Fibroblast of mammary gland (primary cell): ENCODE measurements at places on chromosomes 2 and 18.

- no peak for DNase-seq
These were observed 41.5 kb upstream of the OTOS start for GRCh38 chr2:240182001-240182400.

- DNase-seq, result no peak
These were observed 7.7 kb downstream of the TSHZ1 start for GRCh38 chr18:75218065-75218923.

GRCh38 chr2:100903534-100904258 lies 83.8 kb downstream of the NPAS2 start:
- no peak for DNase-seq

GRCh38 chr2:140383781-140384180 lies 1603.6 kb upstream of the NXPH2 start:
- DNase-seq, result peak; percentile 2

- DNase-seq, result peak; percentile 70
These were observed 112.5 kb downstream of the MAP3K20 start for GRCh38 chr2:173187941-173188788.

DNA sequence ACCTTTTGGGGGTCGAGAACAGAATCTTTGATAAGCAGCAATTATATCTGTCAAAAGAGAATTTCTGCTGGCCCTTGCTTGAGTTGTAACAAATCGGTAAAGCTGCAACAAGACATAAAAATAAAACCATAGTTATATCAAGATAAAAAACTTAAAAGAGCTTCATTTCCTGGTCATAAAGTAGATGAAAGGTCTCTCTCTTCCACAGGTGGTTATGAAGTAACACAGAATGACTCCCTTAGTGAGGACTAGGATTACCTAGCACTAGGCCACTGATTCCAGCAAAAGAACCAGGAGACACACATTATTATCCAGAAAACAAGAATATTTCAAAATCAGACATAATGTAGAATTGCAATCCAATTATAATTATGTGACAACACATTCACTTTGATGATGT lies 5.4 kb downstream of the AFG3L2 start:
- no peak for DNase-seq

DNA sequence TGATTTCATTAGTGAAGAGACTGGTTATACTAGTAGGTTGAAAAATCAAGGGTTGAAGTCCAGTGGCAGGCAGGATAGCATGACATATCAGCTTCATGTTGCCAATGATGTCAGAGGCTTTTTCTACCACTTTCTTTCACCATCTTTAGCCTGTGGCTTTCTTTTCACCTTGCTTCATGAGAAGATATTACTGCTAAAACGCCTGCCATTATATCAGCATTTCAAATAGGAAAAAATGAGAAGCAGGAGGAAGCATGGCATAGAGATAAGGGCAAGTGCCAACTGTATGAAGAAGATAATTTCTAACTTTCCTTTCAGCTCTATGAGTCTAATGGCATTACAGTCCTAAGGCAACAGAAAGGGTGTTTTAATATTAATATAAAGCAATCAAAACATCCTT lies 270.2 kb upstream of the SYT4 start:
- no peak for DNase-seq

- DNase-seq, result no peak
These were observed 59.2 kb downstream of the BCL2 start for GRCh38 chr18:63260380-63260754.

DNA sequence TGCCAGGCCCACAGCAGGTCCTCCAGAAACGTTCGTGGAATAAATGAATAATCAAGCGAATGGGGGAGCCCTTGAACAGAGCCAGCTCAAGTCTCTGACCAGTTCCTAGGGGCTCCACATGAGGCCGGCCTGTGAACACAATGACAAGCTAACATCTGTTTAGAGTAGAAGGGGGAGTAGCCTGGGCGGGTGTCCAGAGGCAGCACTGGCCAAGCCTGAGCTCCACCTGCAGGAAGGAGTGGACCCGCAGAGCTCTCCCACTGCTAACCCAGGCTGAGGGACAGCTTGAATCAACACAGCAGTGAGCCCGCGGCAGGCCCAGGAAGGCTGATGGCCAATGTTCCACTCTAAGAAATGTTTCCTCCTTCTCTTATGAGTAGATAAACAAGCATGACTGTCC lies 234.8 kb upstream of the RAB6C start:
- no peak for DNase-seq

DNA sequence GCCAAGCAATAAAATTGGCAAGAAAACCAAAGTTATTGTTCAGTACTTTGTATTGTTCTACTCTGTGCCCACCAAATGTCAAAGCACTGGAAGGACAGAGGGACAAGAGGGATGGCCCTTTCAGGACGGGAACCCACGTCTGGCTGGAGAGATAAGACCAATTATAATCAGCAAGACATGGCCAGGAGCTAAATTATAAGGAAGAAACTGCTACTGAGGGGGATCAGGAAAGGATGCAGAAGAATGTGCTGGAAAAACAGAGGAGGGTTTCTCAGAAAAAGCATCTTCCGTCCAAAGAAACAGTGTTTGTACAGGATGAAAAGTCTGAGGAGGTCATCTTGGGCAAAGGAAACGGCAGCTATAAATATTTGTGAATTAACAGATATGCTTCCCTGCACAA lies 46.4 kb upstream of the NARS1 start:
- DNase-seq, result no peak

DNA sequence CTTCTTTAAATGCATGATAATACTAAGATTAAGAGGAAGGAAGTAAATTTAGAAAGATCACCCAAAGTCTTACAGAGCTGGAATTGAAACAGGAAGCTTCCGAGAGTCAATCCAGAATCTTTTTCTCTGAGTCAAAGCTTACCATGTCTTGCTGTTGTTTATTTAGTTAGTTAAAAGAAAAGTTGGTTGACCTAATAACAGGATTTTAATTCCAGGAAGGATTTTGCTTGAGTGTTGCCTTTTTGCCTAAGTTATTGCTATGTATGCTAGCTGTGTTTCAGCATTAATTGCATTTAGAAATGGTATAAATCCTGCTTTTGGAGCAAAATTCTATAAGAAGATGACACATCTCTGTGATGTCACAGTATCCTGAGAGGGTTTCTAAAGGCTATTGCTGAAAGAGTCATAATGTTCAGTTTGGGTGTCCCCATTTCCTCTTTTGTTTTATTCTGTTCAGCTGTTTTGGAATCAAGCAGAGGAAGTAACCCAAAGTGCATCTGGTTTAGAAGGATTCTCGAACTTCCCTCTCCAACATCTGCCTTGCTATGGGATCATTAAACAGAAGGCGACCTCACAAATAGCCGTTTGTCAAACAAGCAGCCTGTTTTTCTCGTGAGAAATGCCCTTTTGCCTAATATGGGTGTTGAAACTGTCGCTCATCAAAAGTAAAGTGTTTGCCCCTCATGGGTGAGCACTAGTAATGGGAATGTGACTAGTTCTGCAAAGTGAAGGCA lies 271.5 kb upstream of the MMADHC start:
- DNase-seq, result peak; percentile 76

DNA sequence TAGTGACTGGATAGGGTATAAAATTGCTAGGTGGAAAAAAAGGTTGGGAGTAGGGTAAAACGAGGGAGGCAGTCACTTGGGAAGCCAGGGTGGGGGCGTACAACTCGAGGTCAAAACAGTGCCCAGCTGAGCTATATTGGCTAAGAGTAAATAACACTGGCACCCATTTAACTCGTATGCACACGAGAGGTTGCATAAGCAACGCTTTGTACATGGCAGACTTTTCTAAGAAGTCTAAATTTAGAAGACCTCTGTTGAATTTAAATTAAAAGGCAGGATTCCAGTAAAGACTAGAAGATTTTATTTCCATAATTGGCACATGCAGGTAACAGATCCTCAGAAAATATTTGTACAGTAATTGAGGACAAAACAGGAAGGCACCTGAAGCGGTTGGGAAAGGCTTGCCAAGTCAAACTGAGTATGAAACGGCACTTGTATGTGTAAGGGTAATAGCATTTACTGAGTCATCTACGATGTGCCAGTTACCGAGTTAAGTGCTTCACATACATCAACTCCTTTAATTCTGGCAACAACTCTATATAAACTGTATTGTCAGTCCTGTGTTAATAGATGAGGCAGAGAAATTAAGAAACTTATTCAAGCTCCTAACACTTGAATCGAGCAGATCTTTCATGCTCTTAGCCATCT lies 1.4 kb upstream of the MALT1 start:
- DNase-seq, result peak; percentile 76

GRCh38 chr18:59264651-59265245 lies 8.5 kb downstream of the RAX start:
- DNase-seq, result no peak
